Amygdala (tissue), 56 donors: ENCODE measurements at places on chromosomes 5 and 9.
A peak's percentile ranks its signal among the peaks of the same experiment; 100 is the strongest.

DNA sequence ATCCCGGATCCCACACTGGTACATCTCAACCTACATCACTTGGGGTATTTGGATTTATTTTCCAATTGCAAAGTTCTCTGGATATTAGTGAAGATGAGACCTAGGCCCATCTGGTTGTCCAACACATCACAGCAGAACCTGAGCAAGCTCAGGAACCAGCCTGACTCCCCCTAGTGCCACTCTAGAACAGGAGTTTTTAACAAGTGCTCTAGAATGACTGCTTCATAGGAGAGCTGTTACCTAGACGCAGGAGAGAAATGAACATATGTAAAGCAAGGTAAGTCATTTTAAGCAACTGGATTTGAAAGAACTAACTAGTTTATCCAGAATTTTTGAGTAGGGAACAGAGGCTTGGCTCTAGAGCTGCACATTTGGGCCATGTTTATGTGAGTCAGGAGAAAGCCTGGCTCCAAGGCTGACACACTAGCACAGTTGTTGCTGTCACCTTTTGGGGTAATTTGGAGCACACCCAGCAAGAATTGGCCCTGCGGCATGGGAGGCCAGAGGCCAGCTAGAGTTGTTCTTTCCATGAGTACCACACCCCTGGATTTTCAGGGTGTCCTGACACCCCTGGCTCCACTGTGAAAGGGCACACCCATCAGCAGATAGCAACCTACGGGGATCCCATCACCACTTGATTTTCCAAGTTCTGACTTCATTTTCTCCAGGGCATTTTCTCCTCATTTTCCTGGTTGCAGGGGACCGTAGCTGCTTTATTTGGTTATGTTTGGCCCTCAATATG lies 110.9 kb upstream of the LPAR1 start:
- DNase-seq: no peak

DNA sequence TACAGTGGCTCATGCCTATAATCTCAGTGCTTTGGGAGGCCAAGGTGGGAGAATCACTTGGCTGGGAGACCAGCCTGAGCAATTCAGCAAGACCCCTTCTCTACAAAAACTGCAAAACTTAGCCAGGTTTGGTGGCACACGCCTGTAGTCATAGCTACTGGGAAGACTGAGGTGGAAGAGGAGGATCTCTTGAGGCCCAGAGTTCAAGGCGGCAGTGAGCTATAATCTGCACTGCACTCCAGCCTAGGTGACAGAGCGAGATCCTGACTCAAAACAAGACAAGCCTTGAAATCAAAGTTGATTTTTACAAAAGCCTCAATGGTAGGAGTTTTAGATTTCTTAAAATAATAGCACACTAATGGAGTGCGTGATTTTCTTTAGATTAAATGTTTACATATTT lies 14.6 kb downstream of the UBE2D2 start:
- DNase-seq: no peak

GRCh38 chr9:136982232-136983051 lies at the start of gene LCNL1:
TSS of gene LCNL1 (plus strand) at chr9:136982993. CDS start at chr9:136983587, 594 bp downstream.
- peak; percentile 41 for DNase-seq

DNA sequence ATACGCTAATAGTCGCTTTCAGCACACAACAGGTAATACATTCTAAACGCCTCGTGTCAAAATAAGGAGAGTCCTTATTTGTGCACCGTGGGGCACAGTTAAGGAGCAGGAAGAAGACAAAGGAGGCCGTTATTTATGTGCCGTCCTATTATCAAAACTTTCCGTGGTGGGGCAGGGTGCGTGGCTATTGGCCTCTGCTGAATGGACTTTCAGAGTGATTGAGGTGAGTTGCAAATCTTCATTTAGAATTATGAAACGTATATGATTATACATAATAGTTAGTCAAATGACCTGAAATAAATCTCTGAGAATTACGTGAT lies 833 bp downstream of the C5orf24 start:
- no peak for DNase-seq

DNA sequence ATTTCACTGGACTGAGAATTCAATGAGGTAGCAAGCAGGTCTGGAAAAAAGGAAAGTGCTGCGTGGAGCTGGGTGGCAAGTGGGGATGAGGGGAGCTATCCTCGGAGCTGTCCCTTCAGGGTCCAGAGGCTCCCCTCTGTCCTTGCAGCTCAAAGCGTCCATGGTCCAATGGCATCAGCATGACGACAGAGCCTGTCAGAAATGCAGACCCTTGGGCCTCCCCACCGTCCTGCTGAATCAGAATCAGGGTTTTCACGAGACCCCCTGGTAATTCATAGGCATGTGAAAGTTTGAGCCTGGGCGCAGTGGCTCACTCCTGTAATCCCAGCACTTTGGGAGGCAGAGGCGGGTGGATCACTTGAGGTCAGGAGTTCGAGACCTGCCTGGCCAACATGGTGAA lies 5.5 kb downstream of the HIGD2A start:
- DNase-seq: no peak

DNA sequence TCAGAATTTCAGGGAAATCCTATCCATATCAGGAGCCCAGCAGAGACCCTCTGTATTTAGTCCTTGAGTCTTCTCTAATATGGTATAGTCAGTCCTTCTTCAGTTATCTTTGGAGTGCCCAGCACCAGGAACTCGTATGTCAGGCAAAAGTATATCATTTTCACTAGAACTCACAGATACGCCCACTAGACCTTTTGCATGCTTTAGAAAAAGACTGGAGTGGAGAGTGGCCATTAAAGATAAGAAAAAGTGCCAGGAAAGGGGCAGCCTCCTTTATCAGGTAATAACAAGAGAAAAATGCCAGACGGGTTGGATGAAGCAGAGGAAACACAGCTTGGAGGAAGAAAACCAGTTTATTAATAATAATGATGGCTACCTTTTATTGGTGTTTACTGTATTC lies 63.5 kb downstream of the GPR21 start:
- DNase-seq: no peak

DNA sequence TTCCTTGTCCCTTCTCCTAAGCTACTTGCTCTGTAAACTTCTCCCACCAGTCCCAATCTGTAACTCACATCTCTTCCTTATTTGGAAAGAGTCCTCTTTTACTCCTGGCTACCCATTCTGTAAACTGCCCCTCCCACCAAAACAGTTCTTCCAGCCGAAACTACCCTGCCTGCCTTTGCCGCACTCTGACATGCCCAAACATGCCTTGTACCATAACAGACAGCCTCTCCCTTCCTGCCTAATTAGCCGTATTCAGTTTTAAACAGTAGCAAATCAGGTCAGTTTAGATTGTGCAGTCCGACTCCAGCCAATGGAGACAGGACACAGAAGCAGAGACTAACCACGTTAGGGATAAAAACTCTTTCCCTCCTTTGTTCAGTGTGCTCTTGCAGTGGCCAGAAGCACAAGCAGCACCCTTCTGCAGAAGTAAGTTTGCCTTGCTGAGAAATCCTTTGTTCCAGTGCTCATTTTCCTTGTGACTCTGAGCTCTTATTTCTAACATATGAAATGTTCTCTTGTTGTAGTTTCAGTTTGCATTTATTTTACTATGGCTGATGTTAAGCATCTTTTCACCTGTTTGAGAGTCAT lies 5.4 kb upstream of the GLT6D1 start:
- no peak for DNase-seq

GRCh38 chr5:103472830-103473229 lies 89.8 kb downstream of the NUDT12 start:
- no peak for DNase-seq

DNA sequence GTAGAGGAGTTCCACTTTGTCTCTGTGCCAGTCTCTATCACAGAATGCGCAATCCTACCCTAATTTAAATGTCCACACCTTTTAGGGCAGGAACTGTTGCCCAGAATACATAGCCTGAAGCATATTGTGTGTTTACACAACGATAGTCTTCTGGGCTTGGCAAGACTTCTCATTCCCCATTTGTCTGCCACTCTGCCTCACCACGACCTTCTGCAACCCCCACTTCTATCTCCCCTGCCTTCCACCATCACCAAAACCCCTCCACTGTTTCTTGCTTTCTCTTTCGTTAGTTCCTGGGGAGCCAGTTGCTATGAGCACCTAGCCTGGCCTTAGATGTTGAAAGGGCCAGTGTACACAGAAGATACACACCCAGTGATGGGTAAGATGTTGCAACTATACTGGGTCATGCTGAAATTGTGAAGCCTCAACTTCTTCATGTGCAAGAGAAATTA lies 883 bp upstream of the RNF145 start:
- DNase-seq: no peak

DNA sequence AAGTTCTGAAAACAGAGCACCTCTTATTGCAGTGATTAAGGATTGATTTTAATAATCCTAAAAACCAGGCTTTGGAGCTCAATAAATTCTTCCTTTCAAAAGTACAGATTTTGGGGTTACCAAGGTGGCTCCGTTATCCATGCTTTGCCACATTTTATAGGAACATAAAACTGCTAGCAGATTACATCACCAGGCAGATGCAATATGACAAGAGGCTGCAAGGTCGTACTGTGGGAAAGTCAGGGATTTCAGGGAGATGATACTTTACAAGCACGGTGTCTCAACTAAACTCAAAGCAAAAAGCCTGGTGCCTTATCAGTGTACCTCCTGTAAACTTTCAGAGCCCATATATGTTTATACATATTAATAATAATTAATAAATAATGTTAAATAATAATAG lies 28.6 kb downstream of the ADAMTSL1 start:
- DNase-seq: no peak

DNA sequence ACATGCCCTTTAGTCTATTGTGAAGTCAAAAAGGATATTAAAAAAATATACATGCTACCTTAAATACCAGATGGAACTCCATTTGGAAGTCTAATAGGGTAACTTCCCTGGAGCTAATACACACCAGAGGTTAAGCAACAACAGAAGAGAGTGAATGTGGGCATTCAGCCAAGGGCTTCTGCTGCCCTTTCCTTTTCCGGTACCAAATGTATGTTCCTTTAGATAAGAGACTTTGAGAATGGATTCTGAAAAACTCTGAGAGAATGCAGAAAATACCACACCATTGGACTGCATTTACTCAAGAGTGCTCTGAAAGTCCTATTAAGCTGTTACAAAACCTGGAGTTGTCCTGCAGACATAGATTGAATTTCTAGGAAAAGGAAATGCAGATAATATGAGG lies 23.8 kb upstream of the TRPM3 start:
- DNase-seq: no peak

- DNase-seq: no peak
Observed at GRCh38 chr5:159680095-159680494, 236.2 kb upstream of the ADRA1B start.

DNA sequence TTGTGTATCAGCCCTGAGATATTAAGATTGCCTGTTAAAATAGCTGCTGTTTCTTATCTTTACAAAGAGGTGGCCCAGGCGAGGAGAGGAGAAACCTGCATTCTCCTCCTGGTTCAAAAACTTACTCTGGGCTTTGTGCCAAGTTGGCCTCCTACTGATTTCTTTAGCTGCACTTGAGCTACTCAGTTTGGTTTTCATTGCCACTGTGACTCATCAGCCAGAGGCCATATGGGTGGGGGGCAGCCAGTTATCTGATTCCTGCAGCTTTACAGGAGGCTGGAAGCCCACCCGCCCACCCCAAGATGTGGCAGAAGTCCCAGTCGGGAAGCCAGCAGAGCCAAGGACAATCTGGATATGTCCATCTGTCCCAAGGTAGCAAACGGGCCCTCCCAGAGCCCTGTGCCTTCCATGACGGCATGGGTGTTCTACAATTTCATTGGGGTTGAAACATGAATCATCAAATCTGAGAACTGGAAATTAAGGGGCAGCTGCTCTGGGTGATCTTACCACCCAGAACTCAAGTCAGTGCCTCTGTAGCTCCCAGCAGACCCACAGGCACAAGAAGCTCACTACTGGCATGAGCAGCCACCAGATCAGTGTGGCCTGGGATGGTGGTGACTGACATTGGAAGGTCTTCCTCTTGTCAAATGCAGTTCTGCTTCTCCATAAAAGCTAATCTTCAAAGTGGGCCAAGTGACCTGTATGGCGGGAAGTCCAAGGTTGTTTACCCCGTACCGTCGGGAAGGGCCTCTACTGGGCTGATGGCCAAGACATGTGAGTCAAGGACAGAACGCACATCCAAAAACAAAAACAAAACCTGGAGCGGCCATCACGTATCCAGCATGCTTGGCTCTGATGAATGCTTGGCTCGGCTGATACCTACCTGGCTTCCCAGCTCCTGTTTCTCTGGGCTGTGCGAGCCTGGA lies 15.6 kb downstream of the FCN2 start:
- DNase-seq: no peak

GRCh38 chr9:121009650-121010049 lies 40.4 kb downstream of the C5 start:
- no peak for DNase-seq

GRCh38 chr5:219460-219863 lies 1.3 kb downstream of the SDHA start:
- no peak for DNase-seq

DNA sequence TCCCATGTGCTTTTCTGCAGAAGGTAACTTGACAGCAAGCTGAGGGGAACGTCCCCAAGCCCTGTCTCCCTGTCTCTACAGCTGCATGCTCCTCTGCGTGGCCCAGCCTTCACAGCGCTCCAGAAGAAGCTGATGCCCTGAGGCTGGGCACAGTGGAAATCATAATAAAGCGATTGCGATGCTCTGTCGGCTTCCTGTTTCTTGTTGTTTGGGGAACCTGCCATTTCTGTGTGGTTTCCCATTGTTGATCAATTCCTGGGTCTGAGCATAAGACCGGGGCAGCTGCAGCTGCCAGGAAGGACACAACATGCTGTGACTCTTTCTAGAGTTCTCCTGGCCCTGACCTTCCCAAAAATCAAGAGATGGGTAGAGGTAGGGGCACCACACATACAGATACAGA lies 7.2 kb upstream of the DNAJB5 start:
- DNase-seq: no peak

- DNase-seq: no peak
Observed at GRCh38 chr5:65874241-65874640, 52.1 kb upstream of the ERBIN start.

DNA sequence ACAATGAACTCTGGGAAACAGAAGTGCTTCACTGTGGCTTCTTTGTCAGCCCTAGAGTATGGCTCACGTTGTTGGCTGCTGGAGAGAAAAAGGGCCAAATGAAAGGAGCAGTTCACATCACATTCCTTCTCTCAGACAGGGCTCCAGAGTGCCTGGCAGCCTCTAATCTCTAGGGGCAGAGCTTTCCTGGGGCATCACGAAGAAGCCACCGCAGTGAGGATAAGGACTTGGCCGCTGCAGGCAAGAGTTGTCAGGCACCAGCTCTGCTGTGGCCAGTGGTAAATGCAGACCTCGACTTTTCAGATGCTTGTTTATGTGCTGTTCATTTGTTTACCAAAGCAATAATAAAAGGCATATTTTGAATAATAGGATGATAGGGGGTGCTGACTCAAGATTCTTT lies 227.2 kb downstream of the ICE1 start:
- DNase-seq: no peak
